ENCODE measurements at places on chromosomes 5 and 9.

GRCh38 chr5:92402045-92402444, 1018.9 kb upstream of the ARRDC3 start:
- DNase-seq = no peak

DNA sequence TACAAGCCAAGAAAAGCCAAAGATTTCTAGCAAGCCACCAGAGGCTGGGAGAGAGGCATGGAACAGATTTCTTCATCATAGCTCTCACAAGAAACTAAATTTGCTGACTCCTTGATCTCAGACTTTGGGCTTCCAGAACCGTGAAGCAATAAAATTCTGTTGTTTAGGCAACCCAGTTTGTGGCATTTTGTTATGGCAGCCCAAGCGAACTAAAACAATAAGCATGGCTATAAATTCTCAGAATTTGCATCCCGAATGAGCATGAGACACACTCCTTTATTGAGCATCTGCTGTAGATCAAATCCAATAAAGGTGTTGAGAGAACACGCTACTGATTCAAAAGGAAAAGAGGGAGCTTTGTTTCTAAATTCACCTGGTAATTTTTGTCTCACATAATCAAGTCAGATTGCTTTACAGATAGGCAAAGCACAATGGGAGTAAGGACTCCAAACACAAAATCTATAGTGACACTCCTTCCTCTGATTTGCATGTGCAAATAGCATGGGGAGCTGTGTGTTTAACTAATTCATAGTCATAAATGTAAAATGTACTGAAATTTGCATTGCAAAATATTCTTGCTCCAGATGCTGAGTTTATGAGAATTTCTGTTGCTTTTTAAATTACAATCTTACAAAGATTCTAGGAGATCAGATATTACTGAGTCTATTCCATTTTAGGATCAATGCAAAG, 308.7 kb downstream of the MED10 start:
- DNase-seq = no peak

DNA sequence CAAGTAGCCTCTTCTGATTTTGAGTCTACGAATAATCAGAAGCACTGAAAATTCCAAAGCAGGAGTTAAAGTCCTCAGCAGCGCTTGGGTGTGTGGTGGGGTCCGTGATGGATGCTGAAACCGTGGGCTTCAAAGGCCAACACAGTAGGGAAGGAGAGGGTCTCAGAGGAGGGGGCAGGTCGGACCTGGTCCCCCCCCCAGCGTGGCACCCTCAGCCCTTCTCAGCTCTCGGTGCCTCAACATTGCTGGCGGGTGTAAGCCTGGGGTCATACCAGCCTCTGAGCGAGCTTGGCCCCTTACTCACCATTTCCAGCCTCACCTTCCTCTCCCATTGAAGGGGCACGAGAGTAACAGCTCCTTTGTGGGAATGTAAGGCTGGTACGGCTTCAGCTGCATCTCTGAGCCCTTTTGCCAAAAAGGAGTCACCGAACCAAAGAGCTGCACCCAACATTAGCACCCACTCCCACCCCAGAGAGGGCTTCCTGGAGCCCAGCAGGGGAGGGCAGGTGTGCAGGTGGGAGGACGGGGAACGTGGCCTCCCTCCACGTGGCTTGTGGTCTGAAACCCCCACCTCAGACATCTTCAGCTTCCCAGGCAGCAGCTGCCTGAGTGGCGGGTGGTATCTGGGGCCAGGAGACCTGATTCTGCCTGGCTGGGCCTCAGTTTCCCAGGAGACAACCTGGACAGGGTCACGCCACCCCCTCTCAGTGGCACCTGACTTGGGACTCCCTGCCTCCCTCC, 6.7 kb upstream of the LCN1 start:
- DNase-seq = peak; percentile 54

DNA sequence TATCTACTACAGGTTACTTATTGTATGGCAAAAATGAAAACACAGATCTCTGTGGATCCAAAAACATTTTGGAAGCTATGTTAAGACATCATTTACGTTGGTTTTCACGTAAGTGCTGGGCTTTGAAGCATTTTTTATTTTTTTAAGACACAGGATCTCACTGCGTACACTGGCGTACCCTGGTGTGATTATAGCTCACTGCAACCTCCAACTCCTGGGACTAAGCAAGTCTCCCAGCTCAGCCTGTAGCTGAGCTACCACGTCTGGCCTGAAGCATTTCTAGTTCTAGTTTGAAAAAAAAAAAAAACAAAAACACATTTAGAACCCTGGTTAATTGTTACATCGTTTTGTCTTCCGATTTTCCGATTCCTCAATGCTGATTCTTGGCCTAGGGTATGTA, 131.3 kb downstream of the AOPEP start:
- no peak for DNase-seq

DNA sequence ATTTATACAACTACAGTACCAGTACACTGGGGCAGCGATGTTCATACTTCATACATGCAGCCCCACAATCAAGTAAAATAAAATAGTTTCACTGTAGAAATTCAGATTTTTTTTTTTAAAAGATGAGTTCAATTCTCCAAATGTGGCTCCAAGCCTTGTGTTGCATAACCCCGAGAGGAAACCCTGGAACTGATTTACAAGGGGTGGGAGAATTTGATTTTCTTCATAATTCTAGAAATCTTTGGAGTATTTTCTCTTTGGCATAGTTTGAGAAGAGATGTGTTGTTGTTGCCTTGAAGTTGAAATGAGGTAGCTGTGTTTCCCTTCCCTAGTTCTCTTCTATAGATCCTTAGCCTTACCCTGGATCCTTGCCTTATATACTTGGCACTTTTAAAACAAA, 3.1 kb downstream of the RHOBTB3 start:
- no peak for DNase-seq

- DNase-seq = peak; percentile 97
Observed at GRCh38 chr9:121545875-121546423, 46.3 kb upstream of the GGTA1 start.
